Inflammatory macrophage treated with lipopolysaccharide for 4 hours (primary cell): ENCODE measurements at places on chromosomes 1 and 21.
A peak's percentile ranks its signal among the peaks of the same experiment; 100 is the strongest.

DNA sequence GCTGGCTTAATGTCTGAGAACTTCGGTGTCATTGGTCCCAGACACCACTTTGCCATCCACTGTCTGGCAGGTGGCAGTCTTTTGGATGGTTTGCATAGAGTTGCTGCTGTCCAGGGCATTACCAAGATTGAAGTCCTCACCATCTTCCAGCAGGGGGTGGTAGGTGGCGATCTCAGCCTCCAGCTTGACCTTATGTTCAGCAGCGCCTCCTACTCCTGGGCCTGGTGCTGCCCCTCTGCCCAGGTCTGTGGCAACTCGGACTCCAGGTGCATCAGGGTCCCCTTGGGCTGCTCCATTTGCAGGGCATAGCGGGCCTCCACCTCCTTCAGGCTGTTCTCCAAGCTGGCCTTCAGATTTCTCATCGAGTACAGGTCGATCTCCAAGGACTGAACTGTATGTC, 573.3 kb upstream of the NCAM2 start:
- no peak for DNase-seq

DNA sequence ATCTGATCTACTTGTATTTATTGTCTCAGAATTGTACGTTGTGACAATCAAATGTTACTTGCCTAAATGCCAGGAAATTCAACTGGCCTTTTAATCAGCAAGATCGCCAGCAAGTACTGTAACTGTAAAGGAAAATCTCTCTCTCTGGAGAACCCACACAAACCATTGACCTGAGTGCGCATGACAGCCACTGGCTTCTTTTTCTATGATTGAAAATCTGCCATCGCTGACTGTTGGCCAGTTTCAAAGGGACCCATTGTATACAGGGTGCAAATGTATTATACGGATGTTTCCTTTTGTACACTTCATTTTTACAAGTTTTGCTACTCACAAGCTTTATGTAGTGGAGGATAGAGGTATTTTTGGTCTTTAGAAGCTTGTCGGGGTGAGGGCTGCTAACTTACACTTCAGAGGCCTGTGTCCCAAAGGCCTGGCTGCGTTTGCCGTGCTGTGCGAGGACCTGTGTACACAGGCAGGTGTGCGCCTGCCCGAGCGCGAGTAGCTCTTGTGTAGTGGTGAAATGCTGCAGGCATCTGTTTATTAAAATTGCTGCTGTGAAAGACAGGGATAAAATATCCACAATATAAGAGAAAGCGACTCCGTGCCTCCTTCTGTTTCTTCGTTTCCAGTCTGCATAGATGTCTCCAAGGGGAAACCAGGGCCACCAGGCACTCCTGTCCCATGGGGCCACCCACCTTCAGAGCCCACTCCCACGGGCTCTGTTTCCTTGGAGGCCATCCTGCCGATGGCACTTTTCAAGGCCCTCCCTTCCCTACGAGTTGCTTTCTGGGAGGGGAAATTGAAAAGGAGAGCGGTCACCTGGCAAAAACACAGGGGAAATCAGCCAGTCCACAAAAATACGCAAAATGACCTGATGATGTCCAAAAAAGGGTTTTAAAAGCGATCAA, 25.3 kb upstream of the TRAPPC10 start:
- DNase-seq = no peak

GRCh38 chr21:14995226-14995625, 69.6 kb downstream of the NRIP1 start:
- DNase-seq = no peak

GRCh38 chr1:18575620-18576019, 55.0 kb upstream of the PAX7 start:
- no peak for DNase-seq

DNA sequence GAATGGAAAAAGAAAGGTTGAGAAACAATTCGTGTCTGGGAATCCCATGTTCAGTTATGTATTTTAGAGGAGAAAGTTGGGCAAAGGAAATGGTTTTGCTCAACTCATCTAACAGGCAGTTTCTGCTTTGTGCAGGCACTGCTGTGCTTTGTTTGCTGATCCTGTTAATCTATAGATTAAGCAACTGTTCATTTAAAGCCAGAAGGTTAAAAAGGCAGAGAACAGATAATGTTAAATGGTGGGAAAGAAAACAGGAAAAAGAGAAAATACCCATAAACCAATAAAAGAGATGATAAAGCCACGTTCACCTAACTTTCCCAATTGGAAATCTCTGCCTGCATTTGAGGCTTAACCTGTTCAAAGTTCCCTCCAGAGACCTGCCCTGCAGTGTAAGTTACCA, 70.0 kb downstream of the APP start:
- DNase-seq = no peak

- no peak for DNase-seq
These were observed 104.4 kb downstream of the PHTF1 start for GRCh38 chr1:113654883-113655282.

- no peak for DNase-seq
These were observed 464.2 kb upstream of the DAB1 start for GRCh38 chr1:57887964-57888491.

GRCh38 chr21:46168238-46168637, 12.9 kb upstream of the FTCD start:
- DNase-seq = no peak

GRCh38 chr1:87830432-87830978, 501.8 kb downstream of the LMO4 start:
- DNase-seq = peak; percentile 7

- DNase-seq = no peak
These were observed 9.6 kb upstream of the NEK7 start for GRCh38 chr1:198147216-198147615.

- peak; percentile 38 for DNase-seq
These were observed 133.6 kb downstream of the EIF4G3 start for GRCh38 chr1:21042929-21043605.

- no peak for DNase-seq
These were observed 35.2 kb upstream of the SERBP1 start for GRCh38 chr1:67465375-67465774.

DNA sequence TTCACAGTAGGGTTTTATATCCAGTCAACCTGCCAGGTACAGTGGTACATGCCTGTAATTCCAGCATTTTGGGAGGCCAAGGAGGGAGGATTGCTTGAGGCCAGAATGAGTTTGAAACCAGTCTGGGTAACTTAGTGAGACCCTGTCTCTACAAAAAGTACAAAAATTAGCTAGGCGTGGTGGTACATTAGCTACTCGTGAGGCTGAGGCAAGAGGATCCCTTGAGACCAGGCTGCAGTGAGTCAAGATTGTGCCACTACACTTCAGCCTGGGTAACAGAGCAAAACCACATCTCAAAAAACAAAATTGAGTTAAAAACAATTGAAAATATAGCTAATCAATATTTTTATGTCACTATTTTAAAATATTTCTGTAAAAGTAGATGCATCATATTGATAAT, 33.2 kb downstream of the DDI2 start:
- DNase-seq = no peak

DNA sequence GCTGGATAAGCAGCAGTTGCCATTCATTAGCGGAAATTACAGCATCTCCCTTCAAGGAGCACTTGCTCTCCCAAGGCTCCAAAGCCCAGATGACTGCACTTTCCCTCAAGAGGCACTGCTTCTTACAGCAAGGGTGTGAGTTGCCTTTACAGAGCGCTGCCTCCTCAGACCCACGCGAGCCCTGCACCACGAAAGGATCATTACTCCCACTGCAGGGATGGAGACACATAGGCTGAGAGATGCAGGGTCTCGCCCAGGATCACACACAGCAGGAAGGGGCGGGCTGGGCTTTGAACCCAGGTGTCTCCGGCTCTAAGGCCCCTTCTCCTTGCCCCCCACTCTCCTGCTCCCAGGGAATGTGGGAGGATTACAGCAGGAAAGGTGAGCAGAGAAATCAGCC, 405.5 kb downstream of the MATN1 start:
- DNase-seq = no peak

DNA sequence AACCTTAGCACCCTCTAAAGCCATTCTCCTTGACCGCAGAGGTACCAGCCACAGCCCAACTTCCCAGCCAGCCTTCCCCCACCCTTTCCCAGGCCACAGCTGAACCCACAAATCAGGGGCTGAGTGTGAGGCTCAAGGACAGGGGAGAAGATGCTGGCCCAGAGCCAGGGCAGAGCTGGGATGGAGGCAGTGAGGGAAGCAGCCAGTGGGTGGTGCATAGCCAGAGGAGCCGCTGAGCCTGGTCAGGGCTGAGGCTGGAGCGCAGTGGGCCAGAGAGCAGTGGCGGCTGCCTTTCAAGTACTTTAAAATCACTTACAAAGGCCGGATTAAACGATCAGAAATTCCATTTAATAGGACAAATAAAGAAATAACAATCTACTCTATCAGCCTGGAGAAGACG, 36.3 kb downstream of the DMAP1 start:
- DNase-seq = no peak

DNA sequence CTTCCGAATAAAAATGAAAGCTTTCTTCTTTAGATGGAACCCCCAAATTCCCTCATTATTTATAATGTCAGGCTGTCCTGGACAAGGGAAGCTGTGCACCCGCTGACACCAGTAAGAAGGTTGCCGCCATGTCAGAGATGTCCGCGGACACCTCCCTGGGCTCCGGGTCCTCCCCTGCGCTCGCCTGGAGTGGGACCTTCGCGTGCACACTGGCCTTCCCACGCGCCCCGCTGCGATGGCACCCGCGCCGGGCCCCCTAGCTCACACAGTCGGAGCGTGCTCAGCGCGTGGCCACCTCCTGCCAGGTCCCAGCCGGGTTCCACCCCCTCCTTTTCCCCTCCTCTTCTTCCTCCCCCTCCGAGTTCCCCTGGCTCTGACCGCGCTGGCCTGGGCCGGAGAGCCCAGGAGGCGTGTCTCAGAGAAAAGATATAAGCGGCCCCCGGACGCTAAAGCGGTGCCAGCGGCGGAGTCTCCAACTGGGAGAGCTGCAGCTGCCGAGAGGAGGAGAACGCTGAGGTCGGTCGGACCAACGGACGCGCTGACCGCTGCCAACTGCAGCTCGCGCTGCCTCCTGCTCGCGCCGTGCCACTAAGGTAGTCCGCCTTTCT, at the start of gene G0S2:
Gene G0S2 (plus strand): TSS at position 456 of the 608 bp plus-strand sequence. CDS start 273 bp downstream, outside the sequence.
- peak; percentile 73 for DNase-seq

- DNase-seq = no peak
These were observed 282.2 kb downstream of the ZNF648 start for GRCh38 chr1:181779343-181779742.
